ENCODE measurements at places on chromosomes 2 and 18.

GRCh38 chr2:16401761-16402300 is 263.8 kb downstream of the CYRIA start:
- no peak for DNase-seq

- no peak for DNase-seq
Measured at GRCh38 chr18:68925268-68925667, 127.4 kb downstream of the CCDC102B start.

DNA sequence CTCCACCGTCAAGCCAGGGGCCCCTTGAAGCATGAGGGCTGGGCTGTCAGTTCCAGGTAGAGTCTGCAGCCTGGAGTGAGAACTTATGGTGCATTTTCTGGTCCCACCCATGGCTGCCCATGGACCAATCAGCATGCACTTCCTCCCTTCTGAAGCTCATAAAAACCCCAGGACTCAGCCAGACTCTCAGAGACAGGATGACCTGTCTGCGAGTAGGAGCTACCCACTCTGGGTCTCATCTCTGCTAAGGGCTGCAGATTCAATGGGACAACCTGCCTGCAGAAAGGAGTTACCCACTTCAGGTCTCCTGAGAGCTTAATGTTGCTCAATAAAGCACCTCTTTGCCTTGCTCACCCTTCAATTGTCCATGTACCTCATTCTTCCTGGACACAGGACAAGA is 9.4 kb upstream of the DUSP19 start:
- no peak for DNase-seq

- DNase-seq: peak; percentile 57
Measured at GRCh38 chr2:11498543-11499034, 32.6 kb upstream of the E2F6 start.

DNA sequence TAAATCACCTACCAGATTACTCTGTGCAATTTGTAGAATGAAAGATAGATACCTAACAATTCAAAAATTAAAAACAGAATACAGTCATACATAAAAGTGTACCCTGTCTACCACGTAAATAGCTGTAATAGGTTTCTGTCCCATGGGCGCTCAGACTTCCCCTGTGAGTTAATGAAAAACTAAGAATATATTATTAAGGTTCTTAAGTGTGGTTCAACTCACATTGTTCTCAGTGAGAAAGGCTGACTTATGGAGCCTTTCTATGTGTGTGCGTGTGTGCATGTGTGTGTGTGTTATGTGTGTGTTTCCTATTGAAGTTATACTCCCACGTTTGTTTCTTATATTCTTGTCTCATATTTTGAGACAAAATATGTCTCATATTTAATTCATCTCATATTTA is 114.6 kb upstream of the CD302 start:
- no peak for DNase-seq

DNA sequence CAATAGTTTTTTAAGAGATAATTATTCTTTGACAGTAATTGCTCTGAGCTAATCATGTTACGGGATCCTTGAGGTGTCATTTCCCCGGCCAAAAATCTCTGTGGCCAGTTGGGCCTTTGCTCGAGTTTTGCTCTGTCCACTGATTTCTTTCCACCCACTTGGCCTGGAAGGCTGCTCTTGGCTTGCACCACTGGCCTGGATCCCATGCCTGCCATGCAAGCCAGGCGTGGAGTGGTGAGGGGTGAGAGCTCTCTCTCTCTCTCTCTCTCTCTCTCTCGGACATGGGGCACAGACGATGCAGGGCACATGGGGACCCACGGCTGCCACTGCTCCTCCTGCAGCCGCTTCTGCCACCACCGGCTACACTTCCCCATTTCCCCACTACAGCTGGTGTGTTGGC is 853.0 kb upstream of the GCFC2 start:
- DNase-seq: no peak

DNA sequence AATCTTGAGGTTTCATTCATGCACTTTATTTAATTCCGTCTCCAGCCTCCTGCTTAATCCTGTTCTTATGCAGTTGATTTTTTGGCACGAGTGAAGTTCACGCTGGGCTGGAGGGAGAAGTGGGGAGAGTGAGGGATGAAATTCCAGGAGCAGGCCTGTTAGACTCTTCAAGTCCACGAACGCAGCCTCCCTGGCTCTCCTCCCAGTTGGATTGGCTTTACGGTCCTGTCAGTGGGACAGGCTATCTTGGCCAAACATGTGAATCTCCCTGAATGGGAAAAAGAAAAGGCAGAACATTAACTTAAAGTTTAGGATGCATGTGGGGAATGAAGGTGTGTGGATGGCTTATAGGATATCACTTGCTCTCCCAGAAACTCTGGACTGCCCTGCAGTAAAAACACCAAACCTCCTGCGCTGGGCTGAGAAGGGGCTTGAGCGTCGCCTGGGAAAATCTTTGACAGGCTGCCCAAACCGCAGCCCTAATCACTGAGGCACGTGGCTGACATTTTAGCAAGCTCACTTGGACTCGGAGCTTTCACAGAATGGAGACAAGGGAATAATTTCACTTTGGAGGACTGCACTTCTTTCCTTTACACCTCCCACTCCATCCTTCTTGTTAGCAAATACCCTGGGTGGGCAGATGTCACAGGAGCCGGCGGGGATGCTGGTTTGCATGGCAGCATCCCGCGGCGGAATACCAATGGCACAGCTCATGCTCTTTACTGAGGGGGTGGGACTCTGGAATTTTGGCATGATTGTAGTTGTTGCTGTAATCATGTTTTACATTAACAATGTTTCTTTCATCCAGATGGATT is 93.9 kb downstream of the ACKR3 start:
- peak; percentile 76 for DNase-seq

DNA sequence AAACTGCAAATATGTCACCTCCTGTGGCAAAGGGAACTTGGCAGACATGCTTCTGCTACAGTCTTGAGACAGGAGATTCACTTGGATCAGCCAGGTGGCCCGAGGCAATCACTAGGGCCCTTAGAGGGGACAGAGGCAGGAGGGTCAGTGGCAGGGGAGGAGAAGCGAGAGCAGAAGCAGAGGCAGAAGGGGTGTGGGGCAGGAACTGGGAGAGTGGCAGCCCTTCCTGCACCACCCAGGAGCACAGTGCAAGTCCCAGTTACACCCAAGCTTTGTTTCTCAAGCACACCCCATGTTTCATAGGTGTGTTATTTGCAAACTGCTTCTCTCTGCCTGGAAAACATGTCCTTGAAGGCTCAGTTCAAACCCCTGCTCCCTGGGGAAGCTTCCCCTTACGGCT is 309.7 kb upstream of the MYT1L start:
- no peak for DNase-seq
